ENCODE measurements at places on chromosomes 12 and 14.

GRCh38 chr12:99057670-99058069, 412.6 kb downstream of the APAF1 start:
- DNase-seq, result no peak

GRCh38 chr12:109189291-109189690, 72.9 kb downstream of the ACACB start:
- DNase-seq, result no peak

GRCh38 chr14:66746316-66747006, 238.5 kb downstream of the GPHN start:
- no peak for DNase-seq

- DNase-seq, result peak; percentile 13
These were observed 13.5 kb downstream of the UBR7 start for GRCh38 chr14:93220509-93220908.

DNA sequence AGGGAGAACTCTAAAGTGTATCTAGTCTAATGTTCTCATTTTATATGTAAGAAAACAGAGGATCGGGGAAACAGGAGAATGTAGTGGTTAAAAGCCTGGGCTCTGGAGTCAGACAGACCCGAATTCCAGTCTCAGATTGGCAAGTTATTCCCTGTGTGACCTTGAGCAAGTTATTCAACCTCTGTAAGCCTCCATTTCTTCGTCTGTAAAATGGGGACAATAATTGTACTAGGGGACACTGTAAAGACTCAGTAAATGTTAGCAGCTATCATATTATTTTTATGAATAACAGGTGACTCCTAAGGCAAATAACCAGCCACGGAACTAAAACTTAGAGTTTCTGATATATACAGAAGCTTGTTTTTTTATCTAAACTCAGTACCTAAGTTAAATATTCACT, 152.1 kb downstream of the APAF1 start:
- no peak for DNase-seq

- DNase-seq, result no peak
These were observed 71.8 kb downstream of the IQSEC3 start for GRCh38 chr12:138171-138897.

GRCh38 chr12:93430280-93430679, 11.5 kb downstream of the UBE2N start:
- DNase-seq, result no peak

GRCh38 chr14:45793081-45793480, 540.1 kb upstream of the MIS18BP1 start:
- no peak for DNase-seq

DNA sequence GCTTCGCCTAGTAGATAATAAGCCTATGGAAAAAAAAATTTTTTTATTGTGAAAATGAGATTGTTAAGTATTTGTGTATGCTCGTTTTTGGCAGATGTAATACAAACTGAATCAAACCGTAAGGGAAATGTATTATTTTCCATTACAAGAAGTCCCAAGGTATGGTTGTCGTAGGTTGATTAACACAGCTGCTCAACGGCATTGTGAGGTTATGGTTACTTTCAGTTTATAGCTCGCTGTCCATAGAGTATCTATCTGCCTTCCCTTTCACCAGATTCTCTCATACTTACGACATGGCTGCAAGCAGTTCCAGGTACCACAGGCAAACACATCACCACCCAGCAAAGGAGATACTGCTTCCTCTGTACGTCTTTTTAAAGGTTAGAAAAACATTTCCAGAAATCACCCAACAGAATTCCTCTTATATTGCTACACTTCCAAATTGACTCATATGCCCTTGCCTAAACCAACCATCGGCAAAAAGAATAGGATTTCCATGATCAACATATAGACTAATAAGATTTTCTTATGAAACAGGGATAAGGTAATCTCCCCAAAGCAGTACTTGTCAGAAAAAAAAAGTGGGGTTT, 338.6 kb downstream of the SYT1 start:
- no peak for DNase-seq

- no peak for DNase-seq
These were observed 570.4 kb upstream of the SEL1L start for GRCh38 chr14:82104013-82104412.

DNA sequence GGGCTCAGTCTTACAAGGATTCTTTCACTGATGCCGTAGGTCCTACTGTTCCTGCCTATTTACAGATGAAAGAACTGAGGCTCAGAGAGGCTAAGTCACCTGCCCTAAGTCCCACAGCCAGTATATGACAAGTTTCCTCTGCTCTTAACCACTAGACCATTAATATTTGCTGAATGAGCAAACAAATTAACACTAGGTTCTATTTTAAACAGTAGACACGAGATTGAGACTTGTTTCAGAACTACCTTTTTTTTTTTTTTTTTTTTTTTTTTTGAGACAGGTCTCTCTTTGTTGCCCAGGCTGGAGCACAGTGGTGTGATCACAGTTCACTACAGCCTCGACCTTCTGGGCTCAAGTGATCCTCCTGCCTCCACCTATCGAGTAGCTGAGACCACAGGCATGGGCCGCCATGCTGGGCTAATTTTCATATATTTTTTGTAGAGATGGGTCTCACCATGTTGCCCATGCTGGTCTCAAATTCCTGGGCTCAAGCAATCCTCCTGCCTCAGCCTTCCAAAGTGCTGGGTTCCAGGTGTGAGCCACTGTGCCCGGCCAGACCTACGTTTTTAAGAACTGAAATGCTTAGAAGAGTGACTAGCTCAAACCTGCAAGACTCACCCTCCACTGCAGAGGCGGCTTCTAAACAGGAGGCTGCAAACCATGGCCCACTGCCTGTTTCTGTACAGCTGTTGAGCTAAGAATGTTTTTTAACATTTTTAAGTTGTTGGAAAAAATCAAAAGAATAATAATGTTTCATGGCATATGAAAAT, 12.9 kb downstream of the SYNE3 start:
- no peak for DNase-seq

- DNase-seq, result no peak
These were observed 817 bp upstream of the MDM1 start for GRCh38 chr12:68332728-68333630.

DNA sequence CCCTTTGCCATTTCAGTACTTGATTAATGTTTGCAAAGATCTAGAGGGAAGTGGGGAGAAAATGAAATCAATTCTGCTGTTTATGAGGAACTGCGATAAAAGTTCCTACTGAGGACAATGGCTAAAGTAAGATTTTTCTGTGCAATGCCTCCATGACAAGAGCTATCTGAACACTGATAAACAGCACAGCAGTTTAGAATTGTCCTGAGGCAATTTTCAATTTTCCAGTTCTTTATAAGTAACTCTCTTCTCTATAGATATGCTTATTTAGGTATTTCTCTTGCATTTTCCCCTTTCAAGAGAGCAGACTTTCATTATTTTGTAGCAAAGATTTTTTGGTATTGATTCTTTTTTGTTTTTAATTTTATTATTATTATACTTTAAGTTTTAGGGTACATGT, 34.6 kb upstream of the TMTC2 start:
- DNase-seq, result no peak

All from T-helper 2 cell (primary cell).